CD4-positive, alpha-beta T cell treated with Interleukin-6 for 4 hours (primary cell): ENCODE measurements at places on chromosomes 7 and 10.
A peak's percentile ranks its signal among the peaks of the same experiment; 100 is the strongest.

- DNase-seq, result no peak
Observed at GRCh38 chr10:120314442-120314841, 142.6 kb upstream of the PLPP4 start.

DNA sequence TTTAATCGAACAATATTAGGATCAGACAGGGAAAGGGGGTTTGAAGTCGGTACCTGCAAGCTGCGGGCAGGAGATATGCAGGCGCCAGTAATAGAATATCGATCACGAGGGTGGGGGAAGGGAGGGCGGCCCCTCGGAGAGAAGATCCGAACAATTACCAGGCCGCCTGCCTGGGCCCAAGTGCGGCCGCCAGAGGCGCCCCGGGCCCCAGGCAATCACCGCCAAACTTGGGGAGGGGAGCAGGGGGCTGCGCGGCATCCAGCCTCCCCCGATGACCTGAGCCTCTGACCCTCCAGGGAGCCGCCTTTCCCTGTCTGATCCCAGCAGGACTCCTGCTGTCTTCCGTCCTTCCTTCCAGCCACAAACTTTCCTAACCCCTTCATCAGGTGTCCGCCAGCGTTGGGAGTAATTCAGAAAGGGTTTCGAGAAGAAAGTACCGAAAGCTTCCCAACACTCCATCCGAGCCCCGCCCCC is 1.1 kb downstream of the NKX1-2 start:
- no peak for DNase-seq

GRCh38 chr10:72127571-72127970 is 39.2 kb upstream of the SPOCK2 start:
- no peak for DNase-seq

DNA sequence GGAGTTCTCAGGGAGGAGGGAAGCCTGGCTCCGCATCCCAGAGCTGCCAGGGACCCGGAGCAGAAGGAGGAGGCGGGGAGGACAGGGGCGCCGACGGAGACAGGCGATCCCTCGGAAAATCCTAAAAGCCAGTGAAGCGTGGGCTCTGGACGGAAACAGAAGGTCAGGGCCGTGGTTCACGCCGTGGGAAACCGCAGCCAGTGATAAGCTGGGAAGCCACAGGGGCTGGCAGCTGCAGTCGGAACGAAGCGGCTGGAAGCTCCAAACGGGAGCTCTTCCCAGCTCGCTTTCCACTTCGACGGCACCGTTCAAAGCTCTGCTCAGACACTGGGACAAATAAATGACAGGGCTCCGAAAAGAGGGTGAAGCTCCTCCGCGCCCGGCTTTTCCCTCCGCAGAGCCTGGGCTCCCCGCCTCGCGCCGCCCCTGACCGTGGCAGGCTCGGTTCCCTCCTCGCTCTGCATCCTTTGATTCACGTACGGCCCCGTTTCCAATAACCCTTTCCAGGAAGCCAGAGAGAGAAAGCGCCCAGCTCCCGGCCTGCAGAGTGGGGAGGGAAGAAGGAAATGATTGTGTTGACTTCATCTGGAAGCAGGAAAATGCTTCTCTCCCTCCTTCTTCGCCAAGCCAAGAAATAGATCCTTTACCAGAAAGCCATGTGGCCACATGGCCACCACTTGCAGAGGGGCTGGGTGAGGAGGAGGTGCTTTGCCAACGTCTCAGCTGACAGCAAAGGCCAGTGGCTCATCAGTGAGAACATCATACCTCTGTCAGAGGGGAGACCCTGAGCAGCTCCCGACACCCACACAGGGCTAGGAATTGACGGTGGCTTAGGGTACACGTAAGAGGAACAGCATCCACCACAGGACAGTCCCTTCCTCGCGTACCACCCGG is 57.4 kb downstream of the ADRB1 start:
- DNase-seq, result no peak

DNA sequence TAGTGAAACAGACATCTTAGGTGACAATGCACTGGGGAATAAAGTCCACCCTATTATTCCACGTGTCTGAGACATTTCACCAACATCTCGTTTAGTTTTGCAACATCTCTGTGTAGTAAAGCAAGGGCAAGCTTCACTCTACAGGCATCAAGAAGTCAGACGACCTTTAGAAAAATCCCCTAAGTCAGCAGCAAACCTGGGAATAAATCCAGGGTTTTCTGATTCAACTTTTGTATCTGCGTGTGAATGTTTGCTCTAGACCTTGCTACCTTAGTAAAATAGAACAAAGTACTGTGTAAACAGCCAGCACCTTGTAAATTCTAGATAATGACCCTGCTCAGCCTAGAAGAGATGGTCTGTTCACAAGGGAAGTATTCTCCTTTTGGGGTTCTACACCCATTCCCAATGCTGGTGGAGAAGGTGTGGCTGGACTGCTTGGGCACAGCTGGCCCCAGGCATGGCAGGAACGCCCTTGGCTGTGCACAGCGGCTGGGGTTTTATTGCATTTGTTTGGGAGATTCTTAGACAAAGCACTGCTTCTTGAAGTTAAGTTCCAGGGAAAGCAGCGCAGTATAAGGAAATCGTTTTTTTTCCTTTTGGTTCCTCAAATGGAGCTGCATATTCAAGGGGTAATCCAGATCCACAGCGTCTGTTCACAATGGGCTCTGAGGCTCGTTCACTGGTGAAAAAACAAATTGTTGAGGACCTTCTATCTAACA is 38.3 kb upstream of the GALNTL5 start:
- no peak for DNase-seq

- DNase-seq, result no peak
Observed at GRCh38 chr10:109647627-109648026, 275.7 kb downstream of the XPNPEP1 start.

DNA sequence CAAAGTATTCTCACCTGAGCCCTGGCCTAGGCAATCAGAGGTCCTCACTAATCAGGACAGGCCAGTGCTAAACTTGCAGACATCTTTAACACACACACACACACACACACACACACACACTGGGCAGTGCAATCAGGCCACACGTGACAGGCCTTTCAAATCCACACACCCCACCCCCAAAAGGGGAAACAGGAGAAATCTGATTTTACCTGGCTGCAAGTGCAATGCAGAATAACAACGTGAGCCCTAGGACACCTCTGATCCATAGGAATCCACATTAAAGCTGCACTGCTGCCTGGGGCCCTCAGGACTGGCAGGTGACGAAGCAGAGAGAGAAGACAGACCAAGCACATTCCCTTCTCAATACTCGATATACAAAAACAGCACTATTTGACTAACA is 218.9 kb downstream of the FAM107B start:
- DNase-seq, result no peak

- DNase-seq, result no peak
Observed at GRCh38 chr10:44237364-44238049, 147.4 kb downstream of the CXCL12 start.

DNA sequence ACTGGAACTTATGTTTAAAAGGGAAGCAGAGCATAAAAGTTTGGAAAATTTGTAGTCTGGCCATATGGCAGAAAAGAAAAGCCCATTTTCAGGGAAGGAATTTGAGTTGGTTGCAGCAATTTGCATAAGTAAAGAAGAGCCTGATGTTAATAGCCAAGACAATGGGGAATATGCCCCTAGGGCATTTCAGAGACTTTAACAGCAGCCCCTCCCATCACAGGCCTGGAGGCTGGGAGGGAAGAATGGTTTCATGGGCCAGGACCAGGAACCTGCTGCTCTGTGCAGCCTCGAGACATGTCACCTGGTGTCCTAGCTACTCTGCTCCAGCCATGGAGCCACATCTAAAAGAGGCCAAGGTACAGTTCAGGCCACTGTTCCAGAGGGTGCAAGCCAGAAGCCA is 35.3 kb downstream of the HTR7 start:
- no peak for DNase-seq

- DNase-seq, result no peak
Observed at GRCh38 chr10:114970515-114970914, 32.5 kb downstream of the TRUB1 start.

DNA sequence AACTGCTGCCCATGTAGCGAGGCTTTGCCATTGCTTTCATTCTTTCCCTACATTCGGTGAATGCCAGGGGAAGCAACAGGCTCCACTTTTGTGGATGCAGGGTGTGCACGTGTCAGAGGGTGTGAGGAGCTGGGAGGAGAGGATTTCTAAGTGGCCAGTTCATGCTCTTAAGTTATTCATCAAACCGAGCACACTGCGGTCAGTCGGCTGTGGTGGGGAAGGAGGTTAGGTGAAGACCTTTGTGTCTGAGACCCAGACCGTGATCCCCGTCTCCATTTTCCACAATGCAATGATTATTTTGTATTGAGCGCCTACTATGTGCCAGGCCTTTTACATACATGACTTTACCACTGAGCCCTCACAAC is 438.6 kb upstream of the GALNT17 start:
- DNase-seq, result no peak

GRCh38 chr7:70190281-70190680 is 592.0 kb downstream of the AUTS2 start:
- DNase-seq, result no peak

DNA sequence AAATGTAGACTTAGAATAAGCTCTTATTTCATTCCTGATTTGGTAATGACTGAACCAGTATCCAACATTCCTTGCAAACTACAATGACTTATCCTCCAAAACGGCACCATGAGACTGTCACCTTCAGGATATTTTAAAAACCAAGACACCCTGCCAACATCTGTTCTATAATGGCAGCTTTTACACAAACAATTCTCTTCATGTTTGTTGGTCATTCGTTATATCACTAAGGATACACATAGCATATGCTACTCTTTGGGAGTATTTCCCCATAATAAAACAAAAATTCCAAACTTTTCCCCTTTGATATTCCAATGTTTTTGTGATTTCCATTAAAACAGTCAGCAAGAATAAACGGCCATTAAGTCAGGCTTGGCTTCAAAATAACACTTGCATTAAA is 215.4 kb downstream of the GLI3 start:
- DNase-seq, result no peak

DNA sequence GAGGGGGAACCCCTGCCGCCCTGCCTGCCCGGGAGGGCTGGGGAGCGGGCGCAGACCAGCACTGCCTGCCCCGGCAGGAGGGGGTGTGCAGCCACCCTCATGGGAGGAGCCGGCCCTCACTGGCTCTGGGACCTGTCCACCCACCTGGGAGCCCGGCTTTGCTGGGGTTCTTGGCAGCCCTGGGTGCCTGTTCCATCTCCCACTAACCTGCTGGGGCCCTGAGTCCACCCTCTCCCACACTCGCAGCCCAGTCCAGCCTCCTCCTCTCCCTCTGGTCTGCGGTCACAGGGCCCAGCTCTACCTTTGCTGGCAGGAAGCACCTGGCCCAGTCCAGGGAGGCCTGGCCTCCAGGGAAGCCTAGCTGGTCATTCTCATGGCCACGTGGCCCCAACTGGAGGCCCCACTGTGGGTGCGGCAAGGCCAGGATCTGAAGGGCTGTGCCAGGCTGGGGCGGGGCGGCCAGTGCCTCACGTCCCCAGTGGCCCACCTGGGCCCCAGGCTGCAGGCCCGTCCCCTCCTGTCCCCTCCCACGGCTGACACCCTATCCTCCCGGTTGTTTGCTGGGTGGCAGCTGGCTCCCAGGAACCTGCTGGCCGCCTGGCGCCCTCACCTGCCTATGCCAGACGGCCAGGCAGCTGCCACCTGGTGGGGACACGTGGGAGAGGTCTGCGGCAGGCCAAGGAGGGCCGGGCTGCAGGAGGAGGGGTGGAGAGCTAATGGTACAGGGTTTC is at the start of gene TMEM184A:
Gene TMEM184A, minus strand, starts transcription at position 393 of the 731 bp plus-strand sequence. CDS start 721 bp downstream, outside the sequence.
- peak; percentile 68 for DNase-seq

DNA sequence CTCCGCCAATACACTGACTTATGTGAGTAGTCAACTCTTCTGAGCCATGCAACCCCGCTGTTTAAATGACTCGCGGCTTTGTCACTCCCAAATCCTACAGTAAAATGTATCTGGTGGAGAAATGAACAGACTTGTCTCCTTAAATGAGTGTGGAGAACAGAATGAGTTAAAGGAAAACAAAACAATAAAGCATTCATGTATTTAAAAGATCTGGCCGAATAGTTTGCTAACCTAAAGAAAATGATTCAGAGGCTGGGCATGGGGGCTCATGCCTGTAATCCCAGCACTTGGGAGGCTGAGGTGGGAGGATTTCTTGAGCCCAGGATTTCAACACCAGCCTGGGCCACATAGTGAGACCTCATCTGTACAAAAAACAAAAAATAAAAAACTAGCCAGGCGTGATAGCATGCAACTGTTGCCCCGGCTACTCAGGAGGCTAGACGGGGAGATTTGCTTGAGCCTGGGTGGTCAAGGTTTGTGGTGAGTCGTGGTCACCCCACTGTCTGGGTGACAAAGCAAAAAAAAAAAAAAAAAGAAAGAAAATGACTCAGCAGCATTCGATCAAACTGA is 86.5 kb upstream of the PFKP start:
- no peak for DNase-seq

GRCh38 chr10:84177541-84178141 is 4.0 kb downstream of the GPR15LG start:
- DNase-seq, result peak; percentile 63

GRCh38 chr7:47546733-47547494 is 35.0 kb downstream of the TNS3 start:
- DNase-seq, result no peak

- no peak for DNase-seq
Observed at GRCh38 chr7:18330548-18330947, 165.0 kb upstream of the HDAC9 start.

DNA sequence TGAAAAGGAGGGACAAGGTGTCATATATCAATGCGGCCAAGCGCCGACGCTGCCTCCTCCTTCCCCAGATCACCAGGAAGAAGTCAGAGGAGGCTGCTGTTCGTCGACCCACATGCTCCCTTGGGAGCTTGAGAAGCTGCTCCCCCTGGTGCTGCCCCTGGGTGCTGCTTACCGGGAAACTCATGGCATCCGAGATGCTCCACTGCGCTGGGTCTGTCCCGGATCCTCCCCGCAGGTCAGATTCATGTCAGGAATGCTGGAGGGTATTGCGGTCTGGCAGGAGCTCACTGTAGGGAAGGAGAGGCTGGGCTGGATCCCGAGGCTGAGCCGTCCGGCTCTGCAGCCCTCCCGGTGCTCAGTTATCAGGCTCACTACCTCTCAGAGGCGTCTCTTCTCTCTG is 123.7 kb upstream of the FAM20C start:
- no peak for DNase-seq

DNA sequence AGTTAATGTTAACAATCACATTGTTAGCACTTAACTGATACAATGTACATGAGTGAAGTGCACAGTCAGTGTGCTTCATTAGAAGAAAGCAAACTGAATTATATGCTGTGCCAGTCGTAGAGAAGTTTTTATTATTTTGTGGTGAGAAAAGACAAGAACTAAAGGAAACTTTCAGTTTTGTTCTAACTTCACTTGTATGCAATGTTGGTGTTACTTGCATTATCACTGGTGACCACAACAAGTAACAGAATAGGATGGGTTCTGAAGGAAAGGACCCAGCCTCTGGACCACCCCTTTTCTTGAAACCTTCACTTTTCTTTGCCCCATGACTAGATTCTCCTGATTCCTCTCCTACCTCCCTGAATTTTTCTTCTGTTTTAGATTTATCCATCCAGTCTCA is 123.3 kb upstream of the GAD2 start:
- no peak for DNase-seq

GRCh38 chr10:93485690-93486089 is 3.6 kb upstream of the MYOF start:
- DNase-seq, result no peak

GRCh38 chr10:34124522-34125035 is 690.5 kb downstream of the PARD3 start:
- DNase-seq, result no peak
